ENCODE measurements at places on chromosomes 7 and 10. TPM values are rescaled to one million over a fixed set of nuclear protein-coding genes. Genes with fewer than 3 reads are reported as not detected.

GRCh38 chr7:24847754-24848153, 90.5 kb upstream of the GSDME start:
- no peak for DNase-seq

- DNase-seq: no peak
These were observed 12.2 kb downstream of the TRPV6 start for GRCh38 chr7:142873281-142873784.

GRCh38 chr7:7739204-7740036, 21.0 kb upstream of the RPA3 start:
- DNase-seq: no peak

GRCh38 chr7:135736586-135737305, 8.8 kb upstream of the SLC13A4 start:
- no peak for DNase-seq

DNA sequence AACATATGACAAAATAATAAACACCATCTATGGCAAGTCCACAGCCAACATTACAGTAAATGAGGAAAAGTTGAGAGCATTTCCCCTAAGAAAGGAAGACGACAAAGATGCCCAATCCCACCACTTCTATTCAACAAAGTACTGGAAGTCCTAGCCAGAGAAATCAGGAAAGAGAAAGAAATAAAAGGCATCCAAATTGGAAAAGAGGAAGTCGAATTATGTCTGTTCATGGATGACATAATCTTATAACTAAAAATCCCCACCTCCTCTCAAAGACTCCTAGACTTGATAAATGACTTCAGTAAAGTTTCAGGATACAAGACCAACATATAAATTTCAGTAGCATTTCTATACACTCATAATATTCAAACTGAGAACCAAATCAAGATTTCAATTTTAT, 288.5 kb upstream of the POT1 start:
- DNase-seq: no peak

DNA sequence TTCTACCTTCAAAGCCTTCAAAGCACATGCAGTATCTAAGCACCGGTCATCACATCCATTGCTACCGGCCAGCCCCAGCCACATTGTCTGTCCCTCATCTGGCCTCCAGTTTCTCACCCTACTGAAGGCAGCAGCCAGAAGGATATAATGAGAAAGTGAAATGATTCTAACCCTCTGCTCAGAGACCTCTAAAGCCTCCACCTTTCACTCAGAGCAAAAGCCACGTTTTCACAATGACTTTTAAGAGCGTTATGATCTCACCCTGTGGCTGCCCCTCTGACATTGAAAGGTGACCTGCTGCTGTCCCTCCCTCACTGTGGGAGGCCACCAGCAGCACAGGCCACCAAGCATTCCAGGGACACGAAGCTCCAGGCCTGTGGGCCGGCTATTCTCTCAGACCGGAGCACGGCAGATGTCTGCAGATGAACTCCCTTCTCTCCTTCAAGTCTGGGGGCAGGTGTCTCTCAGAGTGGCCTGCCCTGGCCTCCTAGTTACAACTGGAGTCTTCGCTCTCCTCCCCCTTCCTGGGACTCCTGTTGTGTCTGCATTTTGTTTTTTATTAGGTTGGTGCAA, 94.9 kb upstream of the EEPD1 start:
- DNase-seq: no peak

GRCh38 chr7:123397746-123398338, 136.6 kb downstream of the IQUB start:
- no peak for DNase-seq

- DNase-seq: no peak
These were observed 16.0 kb downstream of the UBE2D1 start for GRCh38 chr10:58350619-58351323.

DNA sequence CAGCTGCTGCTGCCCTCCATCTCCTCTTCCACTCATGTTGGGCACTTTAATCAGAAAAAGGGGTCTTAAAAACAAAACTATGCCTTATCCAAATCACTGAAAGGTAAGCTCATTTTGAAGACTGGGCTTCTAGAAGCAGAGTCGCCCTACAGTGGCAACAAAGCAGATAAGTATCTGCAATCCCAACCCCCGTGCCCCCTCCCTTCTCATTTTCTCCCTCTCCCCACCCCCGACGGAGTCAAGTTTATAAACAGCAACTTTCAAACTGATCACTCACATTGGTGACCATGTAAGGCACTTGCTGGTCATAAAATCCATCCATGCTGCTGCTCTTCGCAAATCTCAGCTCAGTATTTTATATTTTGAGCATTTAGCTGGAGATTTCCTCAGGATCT, 738 bp downstream of the ETV1 start:
- DNase-seq: no peak

Gene EFCAB10
- total RNA-seq: not detected

Gene CCDC136
- total RNA-seq: 10.9 TPM

Gene PTTG1IP2
- total RNA-seq: not detected

Gene GHRHR
- not detected for total RNA-seq

Gene C10orf95
- 0.35 TPM for total RNA-seq
